ENCODE measurements at places on chromosomes 13 and 19.

GRCh38 chr19:3411636-3412035, 45.3 kb downstream of the NFIC start:
- DNase-seq, result no peak

DNA sequence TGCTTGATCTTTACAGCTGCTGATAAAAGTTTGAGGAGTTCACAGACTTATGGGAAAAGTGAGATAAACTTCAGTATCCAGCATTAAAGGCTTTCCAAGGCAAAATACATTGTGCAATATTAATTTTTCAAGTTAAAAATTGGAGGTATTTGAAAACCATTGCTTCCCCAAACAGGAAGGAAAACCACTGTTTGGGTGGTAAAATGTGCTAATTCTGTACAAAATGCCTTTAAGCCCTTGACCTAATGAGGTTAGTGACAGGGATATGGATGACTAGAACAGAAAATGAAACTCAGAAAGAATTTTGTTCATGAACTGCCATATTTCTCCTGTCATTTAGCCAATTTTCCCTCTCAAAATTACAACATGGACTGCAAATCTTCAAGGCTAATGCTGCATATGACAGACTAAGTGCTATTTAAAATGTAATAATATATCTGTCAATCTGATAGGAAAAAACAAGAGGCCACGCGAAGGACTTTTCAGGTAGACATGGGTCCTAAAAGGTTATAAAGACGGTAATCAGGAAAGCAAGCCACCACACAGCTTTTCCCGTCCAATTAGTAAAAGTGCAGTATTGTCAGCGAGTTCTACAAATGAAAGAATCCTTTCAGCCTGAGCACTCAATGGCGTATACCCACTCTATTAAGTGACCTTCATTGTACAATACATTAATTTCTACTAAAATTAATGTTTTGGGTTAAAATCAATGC, 212.8 kb downstream of the ENOX1 start:
- no peak for DNase-seq

GRCh38 chr13:79451500-79451962, 29.4 kb upstream of the NDFIP2 start:
- DNase-seq, result peak; percentile 59

DNA sequence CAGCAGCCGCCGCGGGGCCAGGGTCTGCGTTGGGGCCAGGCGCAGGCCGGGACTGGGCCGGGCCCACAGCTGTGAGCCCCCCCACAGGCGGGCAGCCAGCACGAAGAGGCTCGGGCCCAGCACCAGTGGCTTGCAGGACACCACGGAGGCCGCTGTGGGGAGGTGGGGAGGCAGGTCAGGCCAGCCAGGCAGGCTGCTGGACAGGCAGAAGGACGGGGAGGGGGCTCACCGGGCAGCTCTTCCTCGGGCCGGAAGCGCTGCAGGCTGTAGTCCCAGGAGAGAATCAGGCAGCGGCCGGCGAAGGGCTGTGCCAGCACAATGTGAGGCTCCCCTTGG, 8.3 kb downstream of the LGI4 start:
- no peak for DNase-seq

- DNase-seq, result no peak
Observed at GRCh38 chr13:112779856-112780604, 90.2 kb downstream of the ATP11A start.

DNA sequence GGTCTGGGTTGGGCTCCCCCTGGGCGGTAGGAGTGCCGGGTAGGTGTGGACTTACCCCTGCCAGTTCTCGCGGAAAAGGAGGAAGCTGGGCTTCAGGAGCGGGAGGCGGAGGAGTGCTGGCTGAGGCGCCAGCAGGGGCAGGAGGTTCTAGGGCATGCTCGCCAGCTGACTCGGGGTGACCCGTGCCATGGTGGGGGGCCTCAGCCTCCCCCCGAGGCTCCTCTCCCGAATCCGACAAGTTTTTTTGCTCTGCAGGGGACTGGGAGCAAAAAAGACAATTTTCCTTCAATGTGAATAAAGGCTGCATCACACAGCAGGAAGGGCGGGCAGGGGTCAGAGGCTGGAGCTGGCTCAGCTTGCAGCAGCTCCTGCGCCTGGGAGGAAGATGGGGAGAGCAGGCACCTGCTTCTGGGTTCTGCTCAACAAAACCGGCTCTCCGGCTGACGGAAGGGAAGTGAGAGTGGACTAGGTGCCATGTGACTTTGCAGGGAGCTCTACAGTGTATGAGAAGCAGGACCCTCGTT, 26.5 kb downstream of the RANBP3 start:
- no peak for DNase-seq

- no peak for DNase-seq
Observed at GRCh38 chr19:47885067-47885463, 1.1 kb downstream of the SULT2A1 start.

DNA sequence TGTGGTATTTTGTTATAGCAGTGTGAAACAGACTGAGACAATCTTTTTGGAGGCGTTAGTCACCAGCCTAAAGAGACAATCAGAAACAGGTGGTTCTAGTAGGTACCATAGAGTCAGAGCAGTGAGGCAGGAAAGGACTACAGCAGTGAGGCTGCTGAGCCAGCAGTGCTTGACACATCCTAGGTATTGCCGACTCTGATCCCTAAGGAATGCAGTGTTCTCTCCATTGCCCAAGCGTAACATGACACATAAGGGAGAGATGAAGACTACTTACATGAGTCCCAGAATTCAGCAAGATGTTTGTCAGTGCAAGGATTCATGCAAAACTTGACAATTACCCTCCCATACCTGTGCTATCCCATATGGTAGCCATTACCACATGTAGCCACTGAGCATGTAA, 62.4 kb upstream of the XPO4 start:
- DNase-seq, result no peak

- DNase-seq, result no peak
Observed at GRCh38 chr19:2042485-2043250, 8.4 kb downstream of the MKNK2 start.

- no peak for DNase-seq
Observed at GRCh38 chr19:46719629-46720502, 3.0 kb upstream of the PRKD2 start.
